Central memory CD4-positive, alpha-beta T cell (primary cell): ENCODE measurements at places on chromosomes 7 and 10.
A peak's percentile ranks its signal among the peaks of the same experiment; 100 is the strongest.

DNA sequence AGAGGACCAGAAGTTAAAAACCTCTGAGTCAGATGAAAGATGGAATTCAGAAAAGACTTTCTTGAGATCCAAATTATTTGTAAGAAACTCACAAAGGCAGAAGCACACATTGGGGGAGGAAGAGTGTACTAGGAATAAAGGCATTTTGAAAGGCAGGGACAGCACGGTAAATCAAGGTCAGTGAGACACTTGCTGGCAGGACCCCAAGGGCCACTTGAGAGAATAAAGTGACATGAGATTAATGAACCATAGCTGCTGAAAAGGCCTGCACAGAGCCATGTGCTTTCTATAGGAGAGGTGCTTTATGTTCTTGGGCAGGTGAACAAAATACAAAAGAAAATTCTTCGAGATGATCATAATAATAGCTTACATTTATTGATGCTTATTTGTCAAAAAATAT lies 929.9 kb upstream of the MBL2 start:
- DNase-seq, result no peak

DNA sequence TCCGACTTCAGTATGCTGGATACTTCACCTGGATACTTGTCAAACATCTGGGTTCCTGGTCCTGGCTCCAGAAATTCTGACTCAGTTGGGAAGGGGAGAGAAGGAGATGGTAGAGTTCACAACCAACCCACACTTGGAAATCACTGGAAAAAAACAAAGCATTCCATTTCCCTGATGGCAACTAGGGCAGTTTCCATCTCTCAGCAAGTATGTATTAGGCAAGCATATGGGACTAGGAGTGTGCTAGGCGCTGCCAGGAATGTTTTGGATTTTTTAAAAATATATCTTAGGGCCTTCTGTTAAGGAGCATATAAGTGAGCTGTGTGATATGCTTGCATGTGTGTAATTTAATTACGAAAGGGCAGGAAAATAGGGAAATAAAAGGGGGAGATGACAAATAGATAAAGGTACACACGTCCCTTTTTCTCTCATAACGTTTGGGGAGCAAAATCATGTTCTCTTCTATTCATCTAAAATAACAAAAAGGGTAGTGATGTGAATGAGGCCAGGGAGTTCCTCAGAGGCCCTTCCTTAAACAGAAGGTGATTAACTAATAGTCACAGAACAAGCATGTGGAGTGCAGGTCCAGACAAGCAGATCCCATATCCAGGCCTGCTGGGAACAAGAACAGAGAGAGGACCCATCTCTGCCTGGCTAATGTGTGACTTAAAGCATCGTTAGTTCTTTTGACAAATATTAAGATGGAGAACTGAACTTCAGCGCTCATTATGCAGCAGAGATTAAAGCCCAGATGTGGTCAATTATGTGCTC lies 64.5 kb upstream of the NFE2L3 start:
- DNase-seq, result no peak

DNA sequence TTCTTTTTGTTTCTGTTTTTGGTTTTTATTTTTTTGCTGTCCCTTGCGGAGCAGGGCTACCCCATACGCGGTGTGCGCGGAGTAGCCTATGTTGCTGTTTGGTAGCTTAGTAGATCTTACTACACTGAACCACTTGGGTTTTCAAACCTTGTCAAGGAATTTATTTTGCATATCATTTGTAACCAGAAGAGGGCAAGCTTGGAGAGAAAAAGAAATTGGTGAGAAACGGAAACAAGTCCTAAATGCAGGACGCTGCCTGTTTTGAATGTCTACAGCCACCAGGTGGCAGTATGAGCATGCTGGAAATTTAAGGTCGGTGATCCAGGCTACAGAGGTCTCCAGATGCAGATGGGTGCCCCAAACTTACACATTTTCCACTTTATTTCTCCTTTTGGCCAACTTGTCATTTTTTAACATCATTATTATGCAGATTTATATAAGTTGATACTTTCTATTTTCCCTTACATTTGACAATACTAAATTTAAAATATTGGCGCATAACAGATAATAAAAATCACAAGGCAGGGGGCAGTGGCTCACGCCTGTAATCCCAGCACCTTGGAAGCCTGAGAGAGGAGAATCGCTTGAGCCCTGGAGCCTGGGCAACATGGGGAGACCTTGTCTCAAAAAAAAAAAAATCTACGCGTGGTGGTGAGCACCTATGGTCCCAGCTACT lies 15.3 kb upstream of the TRA2A start:
- DNase-seq, result peak; percentile 81

GRCh38 chr10:83880252-83880791 lies 259.0 kb upstream of the GHITM start:
- DNase-seq, result no peak

- no peak for DNase-seq
Observed at GRCh38 chr7:64656489-64656888, 9.4 kb upstream of the ZNF107 start.

- DNase-seq, result no peak
Observed at GRCh38 chr7:136741941-136742340, 126.5 kb upstream of the CHRM2 start.

- no peak for DNase-seq
Observed at GRCh38 chr10:14092799-14093198, 237.9 kb downstream of the FRMD4A start.

DNA sequence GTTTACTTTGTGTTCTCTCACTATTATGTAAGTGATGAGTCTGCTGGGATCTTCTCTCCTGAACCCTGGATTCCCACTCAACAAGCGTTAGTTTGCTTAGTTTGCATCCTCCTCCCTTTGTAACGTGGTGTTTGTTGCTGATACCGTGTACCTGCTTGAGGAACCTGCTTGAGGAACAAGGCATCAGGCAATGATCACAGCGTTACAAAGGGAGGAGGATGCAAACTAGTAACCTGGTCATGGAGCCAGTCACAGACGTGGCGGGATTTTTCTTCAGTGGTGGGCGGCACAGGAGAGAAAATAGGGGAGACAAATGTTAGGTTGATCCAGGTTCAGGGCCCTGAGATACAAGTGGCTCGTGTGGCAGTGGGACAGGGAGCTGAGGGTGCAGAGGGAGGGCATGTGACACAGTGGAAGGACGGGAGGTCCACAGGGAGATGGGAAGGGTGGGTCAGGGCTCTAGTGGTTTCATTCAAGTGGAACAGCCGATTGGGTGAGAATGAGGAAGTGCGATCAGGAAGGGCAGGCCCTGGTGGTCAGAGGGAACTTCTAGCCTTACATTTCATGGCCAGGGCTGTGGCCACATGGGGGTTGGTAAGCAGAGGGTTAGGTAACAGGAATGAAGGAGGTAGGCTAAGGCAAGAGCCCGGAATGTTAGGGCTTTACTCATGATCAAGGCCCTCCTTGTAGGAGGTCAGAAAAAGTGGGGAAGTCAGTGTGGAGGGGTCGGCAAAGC lies 38.0 kb downstream of the SNX10 start:
- no peak for DNase-seq

GRCh38 chr7:19915596-19915995 lies 142.2 kb upstream of the TMEM196 start:
- no peak for DNase-seq

DNA sequence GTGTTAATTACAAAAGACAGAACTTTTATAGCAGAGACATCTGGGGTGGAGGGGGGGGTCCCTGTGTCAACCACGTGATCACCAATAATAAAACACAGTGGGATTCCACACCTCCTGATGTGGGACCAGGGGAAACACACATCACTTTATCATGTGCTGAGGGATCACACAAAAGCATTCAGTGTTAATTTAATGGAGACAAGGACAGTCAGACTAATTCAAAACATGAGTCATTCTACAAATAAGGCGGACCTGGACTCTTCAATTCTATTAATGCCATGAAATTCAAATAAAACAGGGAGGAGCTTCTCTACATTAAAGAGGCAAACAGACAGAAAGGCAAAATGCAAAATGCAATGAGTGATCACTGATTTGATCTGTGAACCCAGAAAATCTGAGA lies 67.3 kb upstream of the PFKP start:
- DNase-seq, result no peak

GRCh38 chr7:107874605-107875446 lies 16.2 kb upstream of the DLD start:
- DNase-seq, result peak; percentile 45

DNA sequence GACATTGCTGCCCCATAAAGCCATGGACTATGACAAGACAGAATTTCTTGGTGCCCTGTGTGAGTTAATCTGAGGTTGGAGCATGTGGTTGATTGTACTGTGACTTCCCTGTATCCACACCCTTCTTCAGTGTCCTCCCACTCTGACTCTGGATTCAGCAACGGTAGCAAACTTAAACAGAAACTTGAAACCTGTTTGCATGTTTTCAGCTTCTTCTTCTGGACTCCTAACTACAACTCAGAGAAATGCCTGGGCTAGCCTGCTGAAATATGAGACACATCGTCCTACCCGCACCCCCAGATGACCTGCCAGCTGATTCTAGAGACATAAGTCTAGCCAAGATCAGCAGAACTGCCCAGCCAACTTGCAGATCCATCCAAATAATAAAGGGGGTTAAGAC lies 78.4 kb downstream of the IPMK start:
- no peak for DNase-seq
